Upper lobe of right lung (tissue), 1 donor: ENCODE measurements at places on chromosomes 1 and 21. TPM values are rescaled to one million over a fixed set of nuclear protein-coding genes. Genes with fewer than 3 reads are reported as not detected.

- no peak overlapping the region for H3K4me3 ChIP-seq
- H3K27me3 ChIP-seq, result no peaks in the 10 kb centered on the region
- DNase-seq, result no peak
- H3K27ac ChIP-seq, result no peak overlapping the region
- peaks cover 14% of the 10 kb centered on the region for H3K4me1 ChIP-seq
- no peaks in the 10 kb centered on the region for H3K36me3 ChIP-seq
These were observed 487.7 kb downstream of the TTLL7 start for GRCh38 chr1:83511146-83511726.

GRCh38 chr1:200626853-200627534 lies 6.4 kb upstream of the KIF14 start:
- no peak overlapping the region for H3K4me3 ChIP-seq
- no peaks in the 10 kb centered on the region for H3K36me3 ChIP-seq
- H3K27me3 ChIP-seq, result no peaks in the 10 kb centered on the region
- peaks cover under 1% of the 10 kb centered on the region for H3K4me1 ChIP-seq
- H3K27ac ChIP-seq, result no peak overlapping the region

- H3K27me3 ChIP-seq, result no peaks in the 10 kb centered on the region
- no peak overlapping the region for H3K27ac ChIP-seq
- no peak for DNase-seq
- no peak overlapping the region for H3K4me3 ChIP-seq
These were observed 214.2 kb downstream of the RERE start for GRCh38 chr1:8603220-8603616.

DNA sequence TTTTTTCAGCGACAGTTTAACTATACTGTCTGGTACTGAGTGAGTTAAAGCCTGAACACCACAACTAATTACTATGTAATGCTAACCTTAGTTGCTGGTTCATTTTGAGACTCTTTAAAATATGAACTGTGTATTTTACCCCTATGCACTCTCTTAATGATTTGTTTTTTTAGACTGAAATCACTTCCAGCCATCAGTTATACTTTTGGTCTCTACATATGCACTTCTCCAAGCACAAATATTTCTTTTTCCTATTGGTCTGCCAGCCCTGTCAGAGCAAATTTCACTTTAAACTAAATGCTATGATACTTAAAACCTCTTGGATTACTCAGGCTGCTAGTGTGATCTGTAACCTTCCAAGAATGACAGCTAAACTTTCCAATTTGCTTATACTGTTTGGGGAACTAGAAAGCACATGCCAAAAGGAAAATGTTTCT lies 38.1 kb upstream of the SCYL3 start:
- DNase-seq, result no peak
- no peak overlapping the region for H3K4me3 ChIP-seq
- no peaks in the 10 kb centered on the region for H3K36me3 ChIP-seq
- H3K4me1 ChIP-seq, result no peaks in the 10 kb centered on the region

GRCh38 chr1:72804541-72804940 lies 522.2 kb upstream of the NEGR1 start:
- no peak overlapping the region for H3K4me3 ChIP-seq
- H3K27ac ChIP-seq, result no peak overlapping the region
- no peaks in the 10 kb centered on the region for H3K27me3 ChIP-seq

GRCh38 chr1:30545365-30545764 lies 178.0 kb downstream of the MATN1 start:
- no peaks in the 10 kb centered on the region for H3K36me3 ChIP-seq
- no peak overlapping the region for H3K27ac ChIP-seq
- H3K27me3 ChIP-seq, result no peaks in the 10 kb centered on the region
- no peaks in the 10 kb centered on the region for H3K4me1 ChIP-seq
- DNase-seq, result no peak

- H3K27me3 ChIP-seq, result no peaks in the 10 kb centered on the region
- H3K27ac ChIP-seq, result no peak overlapping the region
- H3K36me3 ChIP-seq, result no peaks in the 10 kb centered on the region
- H3K4me1 ChIP-seq, result no peaks in the 10 kb centered on the region
These were observed 66.1 kb upstream of the RPL11 start for GRCh38 chr1:23625459-23625858.

DNA sequence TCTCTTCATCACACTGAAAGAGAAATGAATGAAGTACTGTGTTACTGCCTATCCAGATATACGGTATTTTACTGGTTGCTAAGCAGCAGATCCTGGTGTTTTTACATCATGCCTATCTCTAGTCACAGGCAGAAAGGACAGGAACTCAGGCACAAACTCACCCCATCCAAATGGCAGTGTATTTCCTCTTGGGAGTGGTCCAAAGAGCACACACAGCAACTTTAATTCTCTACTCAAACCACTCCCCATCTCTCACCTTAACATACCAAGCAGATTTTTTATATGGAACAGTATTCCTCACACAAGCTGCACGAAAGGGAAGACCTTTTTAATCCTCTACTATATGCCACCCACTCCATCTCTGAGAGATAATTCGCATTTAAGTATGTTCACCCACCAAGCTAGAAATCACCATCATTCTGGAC lies 27.3 kb downstream of the EIF4G3 start:
- H3K4me3 ChIP-seq, result no peak overlapping the region
- H3K27me3 ChIP-seq, result no peaks in the 10 kb centered on the region
- peaks cover 5% of the 10 kb centered on the region for H3K36me3 ChIP-seq
- DNase-seq, result no peak
- H3K27ac ChIP-seq, result peak overlapping the region; percentile 9
- H3K4me1 ChIP-seq, result peaks cover 12% of the 10 kb centered on the region

- no peaks in the 10 kb centered on the region for H3K4me1 ChIP-seq
- no peak overlapping the region for H3K27ac ChIP-seq
- H3K27me3 ChIP-seq, result no peaks in the 10 kb centered on the region
- no peak overlapping the region for H3K4me3 ChIP-seq
These were observed 41.6 kb downstream of the ARHGEF16 start for GRCh38 chr1:3495776-3496745.

DNA sequence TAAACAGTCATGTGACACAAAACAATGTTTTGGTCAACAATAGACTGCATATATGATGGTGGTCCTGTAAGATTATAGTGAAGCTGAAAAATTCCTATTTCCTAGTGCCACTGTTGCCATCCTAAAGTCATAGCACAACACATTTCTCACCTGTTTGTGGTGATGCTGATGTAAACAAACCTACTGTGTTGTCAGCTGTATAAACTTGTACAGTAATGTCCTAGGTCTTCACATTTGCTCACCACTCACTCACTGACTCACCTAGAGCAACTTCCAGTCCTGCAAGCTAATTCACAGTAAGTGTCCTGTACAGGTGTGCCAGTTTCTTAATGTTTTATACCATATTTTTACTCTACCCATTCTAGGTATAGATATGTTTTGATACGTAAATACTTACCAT lies 326.1 kb upstream of the USP24 start:
- no peaks in the 10 kb centered on the region for H3K4me1 ChIP-seq
- H3K36me3 ChIP-seq, result no peaks in the 10 kb centered on the region
- no peak for DNase-seq
- no peaks in the 10 kb centered on the region for H3K27me3 ChIP-seq
- H3K4me3 ChIP-seq, result no peak overlapping the region
- no peak overlapping the region for H3K27ac ChIP-seq

DNA sequence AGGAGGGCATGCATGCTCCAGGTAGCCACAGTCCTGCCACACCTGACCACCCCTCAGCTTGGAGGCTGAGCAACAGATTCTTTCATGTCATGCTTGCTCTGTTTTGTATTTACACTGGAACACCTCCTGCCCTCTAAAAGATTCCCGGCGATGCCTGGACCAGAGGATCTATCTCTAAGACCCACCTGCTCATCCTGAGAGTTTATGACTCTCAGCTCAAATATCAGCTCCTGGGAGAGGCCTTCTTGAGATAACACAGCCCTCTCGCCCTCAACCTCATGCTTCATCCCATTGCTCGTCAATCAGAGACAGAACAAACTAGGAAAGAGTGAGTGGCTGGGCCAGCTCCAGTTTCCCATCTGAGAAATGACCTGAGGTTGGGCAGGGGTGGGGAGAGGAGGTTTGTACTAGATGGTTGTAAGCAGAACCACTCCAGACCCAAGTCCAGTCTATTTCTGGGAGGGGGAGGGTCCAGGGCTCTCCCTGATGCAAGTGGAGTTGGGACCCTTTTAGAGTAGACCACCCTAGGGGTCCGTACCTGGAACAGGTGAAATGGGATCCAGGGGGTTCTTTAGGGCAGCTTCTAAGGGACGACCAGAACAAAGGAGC lies 524.5 kb downstream of the MATN1 start:
- H3K27ac ChIP-seq, result no peak overlapping the region
- DNase-seq, result no peak
- H3K36me3 ChIP-seq, result no peaks in the 10 kb centered on the region
- no peak overlapping the region for H3K4me3 ChIP-seq
- no peaks in the 10 kb centered on the region for H3K27me3 ChIP-seq

- no peak overlapping the region for H3K4me3 ChIP-seq
- no peaks in the 10 kb centered on the region for H3K36me3 ChIP-seq
- no peak for DNase-seq
- no peaks in the 10 kb centered on the region for H3K4me1 ChIP-seq
- no peak overlapping the region for H3K27ac ChIP-seq
- H3K27me3 ChIP-seq, result no peaks in the 10 kb centered on the region
These were observed 15.2 kb downstream of the RGS4 start for GRCh38 chr1:163084330-163084729.

GRCh38 chr1:111792249-111792648 lies 36.5 kb downstream of the DDX20 start:
- DNase-seq, result no peak
- H3K4me3 ChIP-seq, result no peak overlapping the region
- no peaks in the 10 kb centered on the region for H3K36me3 ChIP-seq
- H3K27me3 ChIP-seq, result no peaks in the 10 kb centered on the region
- no peaks in the 10 kb centered on the region for H3K4me1 ChIP-seq

GRCh38 chr1:201955729-201956143 lies 433 bp downstream of the TIMM17A start:
- H3K27ac ChIP-seq, result peak overlapping the region; percentile 86
- H3K27me3 ChIP-seq, result no peaks in the 10 kb centered on the region
- no peak for DNase-seq
- peak overlapping the region; percentile 96 for H3K4me3 ChIP-seq
- H3K4me1 ChIP-seq, result peaks cover 13% of the 10 kb centered on the region

DNA sequence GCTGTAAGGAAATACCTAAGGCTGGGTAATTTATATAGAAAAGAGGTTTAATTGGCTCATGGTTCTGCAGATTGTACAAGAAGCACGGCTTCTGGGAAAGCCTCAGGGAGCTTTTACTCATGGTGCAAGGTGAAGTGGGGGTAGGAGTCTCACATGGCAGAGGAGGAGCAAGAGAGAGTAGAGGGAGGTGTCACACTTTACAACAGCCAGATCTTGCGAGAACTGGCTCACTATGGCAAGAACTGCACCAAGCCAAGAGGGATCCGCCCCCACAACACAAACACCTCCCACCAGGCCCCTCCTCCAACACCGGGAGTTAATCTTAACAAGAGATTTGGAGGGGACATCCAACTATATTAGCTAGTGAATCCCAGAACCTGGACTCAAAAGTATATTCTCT lies 135.4 kb upstream of the SOD1 start:
- no peaks in the 10 kb centered on the region for H3K36me3 ChIP-seq
- H3K27ac ChIP-seq, result no peak overlapping the region
- H3K4me1 ChIP-seq, result no peaks in the 10 kb centered on the region

- no peaks in the 10 kb centered on the region for H3K4me1 ChIP-seq
- no peaks in the 10 kb centered on the region for H3K36me3 ChIP-seq
- H3K27ac ChIP-seq, result no peak overlapping the region
- no peaks in the 10 kb centered on the region for H3K27me3 ChIP-seq
- DNase-seq, result no peak
These were observed 115.3 kb downstream of the PLA2G4A start for GRCh38 chr1:186943891-186944686.

- no peak overlapping the region for H3K4me3 ChIP-seq
- H3K27me3 ChIP-seq, result no peaks in the 10 kb centered on the region
- no peak overlapping the region for H3K27ac ChIP-seq
- no peak for DNase-seq
- H3K36me3 ChIP-seq, result no peaks in the 10 kb centered on the region
These were observed 16.2 kb upstream of the GPR157 start for GRCh38 chr1:9145021-9145668.

DNA sequence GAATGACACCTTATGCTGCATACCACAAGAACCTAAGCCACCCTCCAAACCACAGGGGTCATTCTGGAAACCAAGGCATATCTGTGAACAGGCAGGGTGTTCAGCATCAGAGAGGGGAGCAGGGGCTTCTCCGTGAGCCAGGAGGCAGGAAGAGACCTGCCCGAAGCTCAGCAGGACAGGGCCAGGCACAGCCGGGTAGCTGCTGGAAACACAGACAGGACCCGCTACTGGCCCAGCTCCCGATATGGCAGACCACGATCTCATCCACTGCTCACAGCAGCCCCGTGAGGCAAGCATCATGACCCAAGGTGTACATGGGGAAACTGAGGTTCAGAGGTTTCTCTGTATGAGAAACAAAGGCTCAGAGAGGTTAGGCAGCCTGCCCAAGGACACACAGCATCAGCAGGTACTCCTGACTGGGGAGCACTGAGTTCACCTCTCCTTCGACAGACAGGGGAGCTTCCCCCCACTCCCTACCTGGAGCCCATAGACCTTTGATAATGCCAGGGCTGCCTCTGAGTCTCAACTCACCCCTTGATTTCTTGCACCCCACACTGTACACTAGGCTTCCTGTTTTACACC lies 317.7 kb downstream of the MATN1 start:
- no peak overlapping the region for H3K4me3 ChIP-seq
- peaks cover 8% of the 10 kb centered on the region for H3K27me3 ChIP-seq
- H3K36me3 ChIP-seq, result no peaks in the 10 kb centered on the region
- H3K27ac ChIP-seq, result no peak overlapping the region

DNA sequence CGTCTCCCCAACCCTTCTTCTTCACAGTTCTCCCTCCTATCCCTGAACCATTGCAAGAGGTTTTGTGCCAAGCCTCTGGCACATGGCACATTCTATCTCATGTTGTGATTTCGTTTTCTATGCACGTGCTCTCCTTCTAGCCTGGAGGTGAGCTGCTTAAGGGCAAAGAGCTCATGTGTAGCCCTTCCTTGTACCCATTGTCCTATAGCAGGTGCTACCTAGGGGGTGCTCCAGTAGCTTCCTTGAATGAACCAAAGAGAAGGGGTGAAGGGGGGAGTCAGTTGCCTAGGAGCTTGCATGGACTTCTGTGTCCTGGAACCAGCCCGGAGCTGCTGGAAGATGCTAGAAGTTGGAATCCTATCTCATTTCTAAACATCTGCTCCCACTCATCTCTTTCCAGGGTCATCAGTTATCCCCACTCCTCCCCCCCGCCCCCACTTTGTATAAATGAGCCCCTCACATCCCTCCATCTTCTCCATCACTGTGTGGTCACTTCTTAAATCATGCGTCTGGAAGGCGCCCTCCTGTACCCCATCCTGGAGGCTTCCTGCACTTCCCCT lies 535 bp upstream of the DISC1 start:
- H3K36me3 ChIP-seq, result no peaks in the 10 kb centered on the region
- H3K27ac ChIP-seq, result peak overlapping the region; percentile 30
- no peak for DNase-seq
- H3K27me3 ChIP-seq, result no peaks in the 10 kb centered on the region

The CELA2A gene
- not detected for total RNA-seq

The INKA2 gene
- 13.3 TPM for total RNA-seq

The CNR2 gene
- 0.06 TPM for total RNA-seq

The FLG gene
- not detected for total RNA-seq

The PGLYRP4 gene
- not detected for total RNA-seq

The TBX19 gene
- total RNA-seq, result 3.5 TPM

The GUCA2A gene
- total RNA-seq, result not detected

The PADI2 gene
- total RNA-seq, result 20.0 TPM

The CRNN gene
- total RNA-seq, result not detected

The OR2T33 gene
- not detected for total RNA-seq

The FMN2 gene
- total RNA-seq, result 0.52 TPM

The FAM131C gene
- not detected for total RNA-seq

The KRTAP20-1 gene
- not detected for total RNA-seq

The SLC30A10 gene
- not detected for total RNA-seq

The OR2M2 gene
- not detected for total RNA-seq

The KRTAP27-1 gene
- not detected for total RNA-seq

The CNTN2 gene
- total RNA-seq, result not detected

The GBP3 gene
- 46.6 TPM for total RNA-seq

The HCRTR1 gene
- not detected for total RNA-seq

The C1QA gene
- 521 TPM for total RNA-seq
